ENCODE measurements at places on chromosomes 7 and 10. TPM values are rescaled to one million over a fixed set of nuclear protein-coding genes. Genes with fewer than 3 reads are reported as not detected.

GRCh38 chr7:41198502-41198901 lies 504.4 kb downstream of the INHBA start:
- DNase-seq: no peak

The ANKRD22 gene
- 0.29 TPM for total RNA-seq

- peak; percentile 20 for DNase-seq
Observed at GRCh38 chr10:77606751-77607150, 30.9 kb downstream of the KCNMA1 start.

GRCh38 chr7:116843378-116843777 lies 19.0 kb upstream of the CAPZA2 start:
- DNase-seq: no peak

GRCh38 chr10:24707445-24707844 lies 16.2 kb downstream of the ARHGAP21 start:
- DNase-seq: no peak

DNA sequence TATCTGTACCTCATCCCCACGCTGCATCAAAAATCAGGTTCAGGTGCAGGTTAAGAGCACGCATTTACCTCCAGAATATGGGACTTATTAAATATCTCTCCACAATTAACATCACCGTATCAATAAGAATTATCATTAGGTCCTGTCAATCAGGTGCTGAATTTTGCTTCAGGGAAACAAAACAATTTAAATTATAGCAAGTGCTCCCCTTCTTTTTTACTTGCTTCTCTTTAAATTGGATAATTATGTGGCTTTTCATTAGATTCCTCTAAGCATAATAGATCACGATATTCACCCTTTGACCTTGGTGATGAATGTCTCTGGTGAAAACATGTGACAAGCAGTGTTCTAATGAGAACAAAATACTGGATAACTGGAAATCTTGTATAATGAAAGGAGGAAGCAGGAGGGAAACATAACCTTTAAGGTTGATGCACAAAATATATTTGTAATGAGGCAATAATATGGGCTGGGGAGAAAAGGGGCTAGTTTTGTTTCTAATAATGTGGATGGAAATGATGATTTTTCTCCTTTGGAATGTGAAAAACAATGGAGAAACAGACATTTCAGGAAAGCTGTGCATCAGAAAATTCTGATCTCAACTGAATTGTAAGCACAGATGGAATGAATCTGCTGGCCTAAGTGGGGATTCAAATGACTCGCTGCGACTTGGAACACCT lies 166.9 kb downstream of the SNX10 start:
- no peak for DNase-seq

- no peak for DNase-seq
Observed at GRCh38 chr7:50730446-50731400, 52.0 kb downstream of the GRB10 start.

The FFAR4 gene
- total RNA-seq: not detected

- no peak for DNase-seq
Observed at GRCh38 chr7:94514140-94514889, 4.7 kb downstream of the CASD1 start.

DNA sequence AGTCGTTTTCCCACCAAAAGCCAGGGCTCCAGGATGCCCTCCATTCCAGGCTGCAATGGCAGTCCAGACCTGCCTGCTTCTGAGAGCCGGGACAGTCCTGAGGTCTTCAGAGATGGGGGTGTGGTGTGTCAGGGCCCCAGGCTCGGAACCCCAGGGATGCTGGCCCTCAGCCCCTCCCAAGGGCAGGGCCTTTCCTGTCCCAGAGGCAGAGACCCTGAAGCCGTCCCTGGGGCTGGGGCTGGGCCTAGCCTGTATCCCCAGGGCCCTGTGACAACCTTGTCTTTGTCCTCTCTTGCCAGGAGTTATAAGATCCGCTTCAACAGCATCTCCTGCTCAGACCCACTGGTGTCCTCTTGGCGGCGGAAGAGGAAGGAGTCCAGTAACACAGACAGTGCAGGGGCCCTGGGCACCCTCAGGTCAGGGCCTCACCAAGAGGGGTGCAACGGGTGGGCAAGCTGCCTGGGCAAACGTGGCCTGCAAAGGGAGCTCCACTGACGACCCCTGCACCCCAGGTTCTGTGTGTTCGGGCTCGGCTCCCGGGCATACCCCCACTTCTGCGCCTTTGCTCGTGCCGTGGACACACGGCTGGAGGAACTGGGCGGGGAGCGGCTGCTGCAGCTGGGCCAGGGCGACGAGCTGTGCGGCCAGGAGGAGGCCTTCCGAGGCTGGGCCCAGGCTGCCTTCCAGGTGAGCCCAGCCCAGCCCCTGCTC lies 15.9 kb downstream of the NOS3 start:
- no peak for DNase-seq

DNA sequence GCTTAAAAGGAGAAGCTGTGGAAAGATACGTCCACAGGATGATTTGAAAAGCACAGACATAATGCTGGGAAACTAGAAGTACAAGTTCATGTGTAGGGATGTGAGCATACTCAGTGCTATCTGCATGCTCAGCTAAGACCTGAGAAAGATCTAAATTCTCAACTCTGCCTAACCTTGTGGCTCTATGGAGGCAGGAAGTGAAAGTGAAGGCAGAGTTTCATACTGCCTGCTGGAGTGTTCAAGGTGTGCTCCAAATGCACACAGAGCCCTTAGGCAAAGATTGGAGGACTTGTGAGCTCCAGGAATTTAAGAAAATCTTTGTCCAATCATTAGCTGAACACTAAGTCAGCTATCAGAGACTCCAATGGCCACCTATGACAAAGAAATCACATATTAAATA lies 190.9 kb downstream of the RNLS start:
- no peak for DNase-seq

DNA sequence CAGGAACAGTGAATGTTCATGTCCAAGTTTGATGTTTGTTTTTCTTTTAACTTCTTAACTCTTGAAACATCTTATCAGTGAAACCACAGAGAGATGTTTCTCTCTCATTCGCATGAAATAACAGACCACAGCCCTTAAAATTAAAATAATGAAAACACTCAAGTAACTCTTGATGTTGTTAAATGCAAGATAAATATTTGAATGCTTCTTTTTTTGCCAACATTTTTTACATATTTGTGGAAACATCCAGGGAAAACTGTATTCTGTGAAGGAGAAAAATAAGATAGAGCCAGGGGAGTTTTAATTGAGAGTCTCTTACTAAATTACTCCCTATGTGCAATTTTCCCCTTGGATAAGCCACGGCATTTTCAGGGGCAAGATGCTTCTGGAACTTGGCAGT lies 361.8 kb upstream of the MGMT start:
- DNase-seq: no peak

All from natural killer cell treated with Interleukin-12 subunit alpha and Interleukin-12 subunit beta and Interleukin-15 and Interleukin-18, amount 100 ng/mL, for 72 hours (primary cell).